ENCODE measurements at places on chromosomes 5 and 9.

DNA sequence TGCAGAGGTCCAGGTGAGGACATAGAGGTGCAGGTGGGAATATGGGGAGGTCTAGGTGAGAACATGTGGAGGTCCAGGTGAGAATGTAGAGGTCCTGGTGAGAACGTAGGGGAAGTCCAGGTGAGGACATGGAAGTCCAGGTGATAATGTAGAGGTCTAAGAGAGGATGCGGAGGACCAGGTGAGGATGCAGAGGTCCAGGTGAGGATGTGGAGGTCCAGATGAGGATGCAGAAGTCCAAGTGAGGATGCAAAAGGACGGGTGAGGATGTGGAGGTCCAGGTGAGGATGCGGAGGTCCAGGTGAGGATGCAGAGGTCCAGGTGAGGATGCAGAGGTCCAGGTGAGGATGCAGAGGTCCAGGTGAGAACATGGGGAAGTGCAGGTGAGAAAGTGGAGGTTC lies 133.8 kb downstream of the MRPL36 start:
- DNase-seq = no peak

DNA sequence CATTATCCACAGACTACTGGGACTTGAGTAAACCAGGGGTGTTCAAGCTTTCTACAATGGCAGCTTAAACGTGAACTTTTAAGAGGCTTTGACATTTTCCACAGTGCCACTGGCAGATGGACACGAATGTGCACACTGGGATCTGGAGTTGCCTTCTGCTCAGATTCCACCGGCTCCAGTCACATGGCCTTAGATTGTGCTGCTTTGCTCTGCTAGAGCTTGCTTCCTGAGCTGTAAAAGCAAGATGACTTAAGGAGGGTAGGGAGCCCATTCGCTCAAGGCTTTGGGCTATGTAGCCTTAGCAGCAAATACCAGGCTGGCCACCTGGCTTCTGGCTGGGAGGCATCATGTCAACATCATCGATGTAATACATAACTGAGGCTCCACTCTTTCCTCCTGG lies 436.9 kb downstream of the MED10 start:
- no peak for DNase-seq

GRCh38 chr5:72692651-72693442 lies 123.6 kb upstream of the TNPO1 start:
- DNase-seq = no peak

DNA sequence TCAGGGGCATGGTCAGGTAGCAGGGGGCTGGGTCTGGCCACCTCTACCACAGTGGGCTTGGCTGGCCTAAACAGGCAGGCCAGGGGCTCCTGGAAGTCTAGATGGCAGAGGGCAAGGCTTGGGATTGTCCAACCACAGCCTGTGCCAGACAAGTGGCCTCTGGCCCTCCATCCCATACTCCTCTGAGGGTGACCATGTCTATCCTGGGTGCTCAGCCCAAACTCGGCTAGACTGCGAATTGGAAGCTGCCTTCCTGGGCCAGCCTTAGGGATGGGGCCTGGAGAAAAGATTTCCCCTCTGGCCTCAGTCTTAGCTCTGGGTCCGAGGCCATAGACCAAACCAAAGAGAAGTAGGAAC lies 110.5 kb downstream of the PHF2 start:
- no peak for DNase-seq

GRCh38 chr5:126413856-126414255 lies 9.4 kb upstream of the GRAMD2B start:
- DNase-seq = no peak

DNA sequence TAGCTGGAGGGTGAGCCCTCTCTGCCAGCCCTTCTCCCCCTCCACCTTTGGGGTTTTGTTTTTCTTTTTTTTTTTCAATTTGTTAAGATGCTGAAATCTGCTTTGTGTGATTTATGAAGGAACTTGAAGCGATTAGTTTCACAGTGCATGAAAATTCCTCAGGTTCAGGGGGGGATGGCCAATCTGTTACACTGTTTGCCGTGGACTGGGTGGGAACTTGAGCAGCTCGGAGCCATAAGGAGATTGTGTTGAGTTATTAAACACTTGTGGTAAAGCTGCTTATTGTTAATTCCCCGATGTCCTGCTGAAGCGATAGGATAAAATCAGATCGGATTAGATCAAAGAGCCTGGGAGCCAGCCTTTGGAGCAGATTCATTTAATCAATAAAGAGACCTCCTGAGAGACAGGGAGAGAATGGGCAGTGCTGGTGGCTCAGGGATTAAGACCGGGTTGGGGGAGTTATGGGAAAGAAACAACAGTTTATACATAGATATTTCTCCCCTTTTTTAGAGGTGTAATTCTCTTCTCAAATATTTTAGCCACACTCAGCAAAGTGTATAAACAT lies 105.8 kb upstream of the SPATA31D4 start:
- no peak for DNase-seq

- DNase-seq = no peak
Measured at GRCh38 chr9:114386886-114387679, 699 bp downstream of the AKNA start.

DNA sequence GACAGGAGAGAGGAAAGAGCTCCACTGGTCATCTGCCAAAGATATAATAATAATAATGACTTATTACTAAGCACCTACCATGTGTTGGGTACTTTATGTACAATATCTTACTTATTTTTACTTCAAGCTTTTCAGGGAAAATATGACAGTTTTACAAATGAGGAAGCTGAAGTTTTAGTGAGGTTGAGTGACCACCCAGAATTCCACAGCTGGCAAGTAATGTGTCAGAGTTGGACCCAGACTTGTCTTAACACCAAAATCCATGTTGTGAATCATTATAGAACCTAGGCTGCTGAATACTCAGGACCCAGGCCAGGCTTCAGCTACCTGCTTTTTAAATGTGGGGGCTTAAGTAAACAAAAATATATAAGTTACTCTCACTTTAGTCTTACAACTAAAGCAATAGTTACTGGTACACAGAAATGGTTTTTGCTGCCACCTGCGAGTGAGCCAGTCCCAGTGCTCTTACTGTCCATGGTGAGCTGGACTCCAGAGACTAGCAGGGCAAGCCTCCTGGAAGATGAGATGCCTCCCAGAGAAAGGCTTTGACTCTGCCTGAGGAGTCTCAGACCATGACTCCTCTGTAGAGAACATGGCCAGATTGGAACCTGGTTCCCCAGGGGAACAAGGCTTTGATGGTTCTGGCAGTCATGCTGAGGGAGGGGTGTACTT lies 29.9 kb downstream of the RUSC2 start:
- no peak for DNase-seq

DNA sequence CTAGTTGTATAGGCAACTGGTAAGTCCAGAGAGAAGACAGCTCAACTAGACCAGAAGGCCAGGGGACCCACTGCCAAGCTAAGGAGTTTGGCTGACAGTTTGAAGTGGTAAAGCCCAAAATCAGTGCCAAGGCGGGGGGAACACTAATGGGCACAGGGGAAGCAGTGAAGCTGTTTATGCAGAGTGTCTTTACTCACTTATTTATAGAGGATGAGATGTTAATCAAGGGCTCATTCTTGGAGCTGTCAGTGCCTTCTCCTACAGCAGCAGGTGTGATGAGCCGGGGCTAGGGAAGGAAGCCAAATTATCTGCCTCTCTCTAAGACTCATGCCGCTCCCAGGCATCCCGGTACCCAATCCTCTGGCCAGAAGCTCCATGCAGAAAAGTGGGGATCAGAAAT lies 75.2 kb upstream of the GALNT10 start:
- DNase-seq = no peak

- DNase-seq = no peak
Measured at GRCh38 chr5:57299986-57300385, 126.1 kb downstream of the GPBP1 start.

GRCh38 chr9:34572092-34572491 lies 17.4 kb downstream of the CNTFR start:
- no peak for DNase-seq

DNA sequence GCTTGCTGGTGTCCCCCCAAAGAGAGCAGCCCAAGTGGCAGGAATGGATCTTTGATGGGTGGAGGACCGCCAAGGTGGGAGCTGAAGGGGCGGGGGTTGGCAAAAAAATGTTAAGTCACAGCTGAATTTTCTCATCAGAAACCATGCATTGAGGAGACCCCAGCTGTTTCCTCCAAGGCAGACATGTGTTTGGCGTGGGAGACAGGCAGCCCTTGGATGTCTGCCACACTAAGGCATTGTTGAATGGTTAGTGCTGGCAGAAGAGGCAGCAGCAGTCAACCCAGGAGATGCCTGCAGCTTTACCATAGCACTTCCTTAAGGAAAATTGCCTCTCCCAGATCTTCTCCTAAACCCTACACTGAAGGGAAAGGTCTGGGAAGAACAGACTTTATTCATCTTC lies 394.9 kb upstream of the CD180 start:
- DNase-seq = no peak

DNA sequence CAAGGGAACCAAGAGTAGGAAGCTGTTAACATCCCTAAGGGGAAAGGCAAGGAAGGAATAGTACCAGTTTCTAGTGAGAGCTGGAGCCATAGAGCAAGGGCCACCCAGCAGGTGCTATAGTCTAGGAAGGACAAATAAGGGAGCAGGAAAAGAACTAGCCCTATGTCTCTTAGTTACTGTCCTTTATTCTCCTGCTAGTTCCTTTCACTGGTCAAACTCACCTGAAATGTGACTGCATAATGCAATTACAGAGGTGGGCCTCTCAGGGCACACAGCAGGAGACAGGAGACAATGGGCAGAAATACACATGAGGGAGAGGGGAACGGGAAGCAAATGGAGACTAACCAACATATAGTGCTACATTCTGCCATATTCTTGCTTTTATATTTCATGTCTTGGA lies 26.7 kb upstream of the FRMPD1 start:
- no peak for DNase-seq

GRCh38 chr5:173420108-173420507 lies 91.9 kb upstream of the STC2 start:
- DNase-seq = no peak

DNA sequence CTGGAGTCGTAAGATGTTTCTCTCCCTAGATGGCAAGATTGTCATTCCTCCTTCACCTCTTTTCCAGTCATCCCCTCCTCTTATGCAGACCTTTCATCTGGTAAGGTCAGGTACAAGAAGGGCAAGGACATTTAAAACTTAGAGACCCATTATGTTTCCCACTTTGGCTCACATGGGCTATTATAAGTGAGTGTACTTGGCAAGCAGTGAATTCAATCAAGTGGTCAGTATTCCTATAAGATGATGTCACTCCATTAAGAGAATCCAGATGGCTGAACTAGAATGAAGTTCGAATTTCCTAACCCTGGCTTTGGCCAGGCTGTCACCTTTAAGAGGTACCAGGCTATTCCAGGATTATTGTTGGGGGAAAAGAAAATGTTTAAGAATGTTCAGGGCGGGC lies 32.2 kb downstream of the ZNF131 start:
- DNase-seq = no peak

GRCh38 chr9:34559624-34560455 lies 29.7 kb downstream of the CNTFR start:
- DNase-seq = no peak

DNA sequence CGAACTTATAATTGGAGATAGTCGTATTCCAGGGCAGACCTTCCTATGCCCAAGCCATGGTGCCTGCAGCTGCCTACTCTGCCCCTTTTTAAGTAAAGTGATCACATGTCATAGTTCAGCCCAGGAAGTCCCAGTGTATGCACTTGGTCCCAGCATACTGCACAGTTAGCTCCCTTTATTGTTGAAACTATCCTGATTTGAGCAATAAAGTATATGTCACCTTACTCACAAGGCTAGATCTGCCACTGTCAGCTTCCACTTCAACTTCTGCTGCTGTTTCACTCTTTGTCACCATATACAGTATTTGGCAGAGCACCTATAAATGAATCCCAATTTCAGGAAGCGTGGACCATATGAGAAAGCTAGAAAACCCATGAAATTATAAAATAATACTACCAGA lies 103.8 kb upstream of the PTGER4 start:
- no peak for DNase-seq

DNA sequence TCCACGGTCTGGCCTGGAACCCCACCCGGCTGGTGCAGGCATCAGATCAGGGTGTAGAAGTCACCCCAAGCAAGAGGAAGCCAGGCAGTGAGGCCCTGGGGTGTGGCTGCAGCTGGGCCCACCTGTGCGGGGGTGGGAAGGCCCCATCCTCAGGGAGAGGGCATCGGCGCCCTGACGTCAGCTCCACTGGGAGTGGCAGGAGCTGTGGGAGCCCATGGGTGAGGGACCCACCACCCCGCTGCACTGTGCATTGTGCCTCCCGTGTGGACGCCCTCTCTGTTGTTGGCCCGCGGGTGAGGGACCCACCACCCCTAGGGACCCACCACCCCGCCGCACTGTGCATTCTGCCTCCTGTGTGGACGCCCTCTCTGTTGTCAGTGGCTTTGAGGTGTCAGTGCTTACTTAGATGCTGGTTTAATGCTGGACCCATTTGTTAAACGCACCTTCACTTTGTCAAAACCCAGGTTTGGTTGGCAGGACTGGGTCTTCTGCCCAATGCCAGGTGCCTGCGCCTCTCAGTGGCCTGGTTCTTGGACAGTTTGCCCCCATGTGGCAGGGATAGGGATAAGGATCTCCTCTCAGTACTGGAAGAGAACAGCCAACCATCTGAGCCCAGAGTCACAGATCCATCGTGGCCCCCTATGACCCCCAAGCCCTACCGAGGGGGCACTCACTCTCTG lies 6.9 kb upstream of the EXOC3 start:
- DNase-seq = peak; percentile 1

DNA sequence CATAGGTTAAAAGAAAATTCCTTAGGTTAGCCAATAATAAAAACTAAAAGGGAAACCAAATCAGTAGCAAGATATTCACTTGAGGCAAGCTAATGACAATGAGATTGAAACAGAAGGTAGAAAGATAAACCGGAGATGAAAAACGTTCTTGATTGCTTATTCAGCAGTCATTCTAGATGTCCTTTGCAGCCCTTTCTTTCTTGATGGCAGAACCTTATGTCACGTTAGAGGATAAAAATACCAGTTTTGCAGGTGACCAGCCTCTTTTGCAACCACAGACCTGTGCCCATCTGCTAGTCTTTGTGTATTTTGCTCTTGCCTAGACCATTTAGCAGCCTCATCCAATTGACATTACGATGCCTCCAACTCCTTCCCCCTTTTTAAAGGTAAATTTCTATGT lies 337.8 kb downstream of the DMAC1 start:
- DNase-seq = no peak

- no peak for DNase-seq
Measured at GRCh38 chr5:148697180-148697808, 43.0 kb upstream of the HTR4 start.

GRCh38 chr5:13609504-13609903 lies 335.0 kb downstream of the DNAH5 start:
- no peak for DNase-seq

- no peak for DNase-seq
Measured at GRCh38 chr9:33881635-33882034, 64.7 kb downstream of the UBE2R2 start.

GRCh38 chr9:137237759-137238726 lies 3.0 kb upstream of the TUBB4B start:
- no peak for DNase-seq

Measured in CD4-positive, alpha-beta T cell treated with Interferon alpha-2 for 1 hour (primary cell).